Stomach (tissue), 19 donors: ENCODE measurements at places on chromosomes 6 and 20. TPM values are rescaled to one million over a fixed set of nuclear protein-coding genes. Genes with fewer than 3 reads are reported as not detected.

DNA sequence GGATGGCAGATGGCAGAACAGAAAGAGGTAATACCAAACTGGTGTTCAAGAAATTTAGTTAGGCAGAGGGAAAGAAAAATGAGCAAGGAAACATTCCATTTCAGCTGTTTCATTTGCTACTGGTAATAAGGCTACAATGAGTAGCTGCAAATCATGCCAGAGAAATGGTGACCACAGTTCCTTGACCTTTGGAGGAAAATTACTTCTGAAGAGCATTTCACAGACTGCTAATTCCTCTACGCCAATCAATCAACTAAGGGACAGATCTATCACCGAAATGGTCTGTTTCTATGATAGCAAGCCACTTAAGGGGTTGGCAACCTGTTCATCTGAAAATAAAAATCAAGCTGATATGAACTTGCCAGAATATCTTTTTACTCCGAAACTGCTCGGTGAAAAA, 119.5 kb downstream of the PTPRK start:
- DNase-seq, result no peak
- H3K4me1 ChIP-seq, result peaks cover 6% of the 10 kb centered on the region
- H3K27me3 ChIP-seq, result no peaks in the 10 kb centered on the region
- peaks cover 4% of the 10 kb centered on the region for H3K36me3 ChIP-seq
- no peak overlapping the region for H3K27ac ChIP-seq

DNA sequence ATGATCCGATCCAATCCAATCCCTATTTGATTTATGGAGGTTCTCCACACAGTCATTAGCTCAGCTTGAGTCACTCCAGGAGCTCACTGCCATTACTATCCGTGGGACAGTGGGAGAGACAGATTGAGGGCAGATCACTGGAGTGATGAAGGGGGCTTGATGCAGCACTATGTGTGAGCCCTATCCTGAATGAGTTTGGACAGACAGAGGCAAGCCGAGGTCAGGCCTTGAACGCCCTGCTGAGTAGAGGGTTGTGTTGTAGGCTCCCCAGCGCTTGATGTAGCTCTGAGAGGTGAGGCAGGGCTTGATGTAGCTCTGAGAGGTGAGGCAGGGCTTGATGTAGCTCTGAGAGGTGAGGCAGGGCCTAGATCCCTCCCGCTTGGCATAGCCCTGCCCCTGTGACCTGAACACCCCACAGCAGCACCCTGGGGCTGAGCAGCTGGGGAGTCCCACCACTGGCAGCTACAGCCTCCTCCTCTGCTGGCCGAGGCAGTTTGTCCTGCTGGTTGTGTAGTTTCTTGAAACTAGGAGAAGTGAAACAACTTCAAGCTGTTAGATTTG, 58.7 kb downstream of the ZFAND3 start:
- H3K27me3 ChIP-seq, result no peaks in the 10 kb centered on the region
- peaks cover 83% of the 10 kb centered on the region for H3K4me1 ChIP-seq
- no peak overlapping the region for H3K4me3 ChIP-seq
- no peaks in the 10 kb centered on the region for H3K36me3 ChIP-seq
- peak overlapping the region; percentile 25 for H3K27ac ChIP-seq
- DNase-seq, result no peak

SLC17A2 gene
- polyA plus RNA-seq, result not detected

SFTA2 gene
- 44.1 TPM for polyA plus RNA-seq
